Endothelial cell of umbilical vein (primary cell): ENCODE measurements at places on chromosomes 3 and 15. TPM values are rescaled to one million over a fixed set of nuclear protein-coding genes. Genes with fewer than 3 reads are reported as not detected.

GRCh38 chr3:131806736-131807135 is 228.1 kb downstream of the CPNE4 start:
- DNase-seq: no peak

DNA sequence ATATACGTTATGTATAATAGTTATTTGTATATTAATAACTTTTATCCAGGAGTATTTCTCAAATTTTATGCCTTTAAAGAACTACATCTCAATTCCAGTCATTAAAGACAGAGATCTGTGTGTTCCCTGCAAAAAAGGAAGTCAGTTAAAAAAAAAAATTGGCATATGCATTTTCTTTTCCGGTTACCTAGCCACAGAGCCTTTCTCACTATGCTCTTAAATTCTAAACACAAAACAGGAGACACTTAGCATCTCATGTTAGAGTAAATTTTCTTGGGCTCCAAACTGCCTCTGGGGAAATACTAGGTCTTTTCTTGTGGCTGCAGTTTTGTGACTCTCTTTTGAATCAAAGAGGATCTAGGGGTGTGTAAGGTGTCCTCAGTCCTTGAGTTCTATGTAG is 105.9 kb downstream of the KCNH8 start:
- no peak for DNase-seq

DNA sequence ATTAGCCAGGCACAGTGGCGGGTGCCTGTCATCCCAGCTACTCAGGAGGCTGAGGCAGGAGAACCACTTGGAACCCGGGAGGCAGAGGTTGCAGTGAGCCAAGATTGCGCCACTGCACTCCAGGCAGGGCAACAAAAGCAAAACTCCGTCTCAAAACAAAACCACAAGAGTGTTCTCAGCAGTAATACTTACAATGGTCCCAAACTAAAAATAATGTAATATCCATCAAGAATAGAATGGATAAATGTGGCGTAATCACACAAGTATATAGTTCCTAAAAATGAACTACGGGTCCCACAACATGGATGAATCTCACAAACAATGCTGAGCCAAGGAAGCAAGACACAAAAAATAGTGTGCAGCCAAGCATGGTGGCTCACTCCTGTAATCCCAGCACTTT is 39.2 kb downstream of the STAG1 start:
- DNase-seq: no peak

DNA sequence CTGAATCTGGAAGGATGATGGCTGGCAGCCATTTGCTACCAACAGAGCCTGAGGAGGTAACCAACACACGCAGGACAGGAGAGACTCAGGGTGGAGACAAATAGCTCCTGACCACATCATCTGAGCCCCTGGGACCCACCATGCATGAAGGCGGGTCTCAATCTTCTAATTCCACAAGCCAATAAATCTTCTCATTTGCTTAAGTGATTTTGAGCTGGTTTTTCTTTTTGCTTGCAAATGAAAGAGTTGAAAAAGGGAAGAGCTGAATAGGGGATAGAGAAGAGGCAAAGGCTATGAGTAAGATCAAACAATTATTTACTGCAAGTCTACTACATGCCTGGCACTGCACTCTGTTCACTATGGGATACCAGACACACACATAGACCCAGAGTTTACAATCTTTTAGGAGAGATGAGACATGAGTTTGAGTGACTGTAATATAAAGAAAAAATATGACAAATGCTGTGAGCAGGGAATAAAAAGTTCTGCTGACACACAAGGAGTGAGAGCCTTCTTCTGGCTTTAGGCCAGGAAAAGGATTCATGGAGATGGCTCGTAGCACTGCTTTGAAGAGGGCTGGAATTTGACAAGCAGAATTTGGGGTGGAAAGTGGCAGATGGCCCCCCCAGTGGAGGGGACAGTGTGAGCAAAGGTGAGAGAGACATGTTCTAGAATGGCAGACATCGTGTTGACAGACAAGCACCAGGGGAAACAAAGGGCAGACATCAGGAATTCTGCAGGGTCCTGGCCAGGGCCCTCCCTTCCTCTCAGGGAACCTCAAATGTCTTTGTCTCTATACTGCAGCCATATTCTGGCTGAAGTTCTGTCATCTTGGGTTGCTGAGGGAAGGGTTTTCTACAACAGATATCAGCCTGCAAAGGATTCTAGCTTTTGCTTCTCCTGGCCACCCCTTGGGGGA is 69.8 kb upstream of the WNT5A start:
- DNase-seq: no peak

The C3orf62 gene
- total RNA-seq: 3.9 and 5.6 TPM in 2 replicates

The OXTR gene
- total RNA-seq: 0.40 and 0.67 TPM in 2 replicates

DNA sequence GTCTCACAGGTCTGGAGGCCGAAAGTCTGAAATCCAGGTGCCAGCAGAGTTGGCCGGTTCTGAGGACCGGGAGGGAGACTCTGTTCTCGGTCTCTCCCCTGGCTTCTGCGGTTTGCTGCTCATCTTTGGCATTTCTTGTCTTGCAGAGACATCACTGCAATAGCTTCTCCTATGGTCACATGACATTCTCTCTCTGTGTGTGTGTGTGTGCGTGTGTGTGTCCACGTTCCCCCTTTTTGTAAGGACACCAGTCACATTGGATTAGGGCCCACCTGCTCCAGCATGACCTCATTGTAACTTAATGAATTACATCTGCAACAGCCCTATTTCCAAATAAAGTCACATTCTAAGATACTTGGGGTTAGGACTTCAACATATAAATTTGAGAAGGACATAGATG is 12.4 kb upstream of the ATP10A start:
- no peak for DNase-seq

GRCh38 chr15:90914305-90915080 is 11.4 kb downstream of the MAN2A2 start:
- no peak for DNase-seq

GRCh38 chr3:1766384-1766783 is 332.3 kb upstream of the CNTN4 start:
- DNase-seq: no peak

- DNase-seq: no peak
Observed at GRCh38 chr3:136772709-136773108, 20.5 kb upstream of the STAG1 start.

- DNase-seq: no peak
Observed at GRCh38 chr3:179921500-179921899, 115.2 kb downstream of the PEX5L start.

DNA sequence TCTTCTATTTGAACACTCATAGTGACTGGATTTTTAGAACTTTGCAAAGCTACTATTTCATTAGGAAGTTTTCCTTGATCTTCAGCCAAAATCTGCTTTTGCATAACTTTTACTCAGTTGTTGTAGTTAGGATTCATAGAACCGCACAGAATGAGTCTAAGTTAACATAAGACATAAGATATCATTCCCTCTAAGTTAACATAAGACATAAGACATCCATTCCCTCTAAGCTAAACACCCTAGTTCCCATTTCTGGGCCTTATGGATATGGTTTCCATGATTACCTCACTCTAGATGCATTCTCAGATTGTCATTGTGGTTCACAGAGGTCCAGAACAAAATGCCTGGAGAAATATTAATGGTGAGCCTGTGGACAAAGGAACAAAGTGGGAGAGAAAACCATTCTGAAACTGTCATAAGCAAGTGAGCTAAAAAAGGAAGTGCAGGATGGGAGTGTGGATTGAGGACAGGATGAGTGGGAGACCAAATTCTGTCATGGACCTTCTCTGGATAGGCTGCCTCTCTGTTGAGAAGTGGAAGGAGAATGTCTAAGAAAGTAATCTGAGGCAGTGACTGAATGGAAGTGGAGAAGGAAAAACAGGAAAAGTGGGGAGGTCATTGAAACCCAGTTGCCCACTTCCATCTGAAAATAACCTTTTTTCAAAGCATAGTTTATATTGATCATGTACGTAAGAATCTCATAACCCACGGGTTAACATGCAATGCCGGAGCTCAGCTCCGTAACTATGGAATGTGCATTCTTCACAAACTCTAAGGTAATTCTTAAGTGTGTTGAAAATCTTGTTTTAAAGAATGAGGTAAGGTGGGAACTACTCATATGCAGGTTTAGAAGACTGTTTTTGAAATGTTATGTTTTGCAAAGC is 37.4 kb upstream of the SECISBP2L start:
- DNase-seq: no peak

- no peak for DNase-seq
Observed at GRCh38 chr3:65277798-65278197, 590.0 kb upstream of the ADAMTS9 start.

The ALDH1A3 gene
- total RNA-seq: 5.8 TPM in 2 replicates

The GPD1L gene
- 11.3 and 12.9 TPM in 2 replicates for total RNA-seq

GRCh38 chr15:75639709-75640482 is at the start of gene IMP3:
Gene IMP3, minus strand, starts transcription at chr15:75640224. Its CDS starts 56 bp downstream, at chr15:75640168.
- peak; percentile 97 for DNase-seq

DNA sequence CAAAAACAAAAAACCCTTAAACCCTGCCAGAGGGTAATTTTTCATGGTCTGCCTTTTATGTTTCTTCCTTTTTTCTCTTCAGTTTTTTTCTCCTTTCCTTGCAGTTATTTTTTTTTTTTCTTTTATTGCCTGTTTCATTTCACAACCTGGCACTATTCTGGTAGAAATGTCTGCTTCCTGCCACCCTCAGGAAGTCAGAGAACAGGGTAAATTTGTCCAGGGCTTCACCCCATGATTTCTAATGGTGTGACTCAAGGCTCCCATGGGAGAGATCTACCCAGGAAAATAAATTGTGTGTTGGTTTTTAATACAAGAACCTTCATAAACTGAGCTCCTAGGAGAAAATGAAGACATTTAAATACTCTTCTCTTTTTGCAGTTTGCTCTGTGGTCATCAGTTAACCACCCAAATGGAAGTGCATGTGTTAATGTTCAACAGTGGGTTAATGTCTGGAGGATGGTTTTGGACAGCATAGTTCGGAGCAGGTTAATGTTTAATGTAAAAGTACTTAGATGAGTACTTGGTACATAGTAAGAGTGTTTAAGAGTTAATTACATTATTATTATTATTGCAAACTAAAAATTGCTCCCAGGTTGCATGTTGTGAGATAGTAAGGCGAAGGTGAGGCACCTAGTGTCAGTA is 45.9 kb downstream of the CGNL1 start:
- peak; percentile 40 for DNase-seq

The ALDH1L1 gene
- not detected in 2 replicates for total RNA-seq

GRCh38 chr15:70293138-70293537 is 195.4 kb upstream of the TLE3 start:
- no peak for DNase-seq

The FOXB1 gene
- total RNA-seq: not detected in 2 replicates

DNA sequence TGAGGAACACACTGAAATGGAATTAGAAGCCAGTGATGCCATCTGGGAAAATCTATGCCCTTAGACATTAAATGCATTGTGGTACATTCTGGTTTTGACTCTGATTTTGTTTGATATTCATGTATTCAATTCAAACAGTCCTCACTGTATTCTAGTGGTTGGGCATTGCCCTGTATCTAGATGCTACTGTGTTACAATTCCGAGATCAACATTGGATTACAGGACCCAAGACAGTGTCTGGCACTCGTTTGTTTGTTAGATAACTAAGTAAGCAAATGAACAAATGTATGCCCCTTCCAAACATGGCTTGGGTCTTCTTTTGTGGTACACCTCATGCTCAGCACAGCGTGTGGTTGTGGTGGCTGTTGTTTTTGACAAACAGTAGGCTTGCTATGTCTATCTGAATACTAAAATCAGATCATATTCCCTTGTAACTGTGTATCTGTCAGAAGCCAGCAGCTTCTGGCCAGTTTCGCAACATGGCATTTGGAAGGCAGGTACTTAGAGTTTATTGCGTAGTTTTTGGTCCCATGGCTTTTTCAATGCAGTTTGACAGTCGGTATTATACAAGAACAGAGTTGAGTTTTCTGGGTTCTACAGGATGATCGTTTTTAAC is 5.7 kb downstream of the FILIP1L start:
- DNase-seq: no peak

GRCh38 chr15:38593524-38593923 is 28.9 kb upstream of the RASGRP1 start:
- no peak for DNase-seq

GRCh38 chr15:70669966-70670658 is 93.2 kb downstream of the UACA start:
- DNase-seq: no peak
